Fibroblast of mammary gland (primary cell): ENCODE measurements at places on chromosomes 1 and 21.
A peak's percentile ranks its signal among the peaks of the same experiment; 100 is the strongest.

- no peak for DNase-seq
Observed at GRCh38 chr21:43816611-43817071, 27.3 kb downstream of the RRP1 start.

GRCh38 chr1:61523229-61523628 lies 201.7 kb downstream of the TM2D1 start:
- DNase-seq: peak; percentile 25

DNA sequence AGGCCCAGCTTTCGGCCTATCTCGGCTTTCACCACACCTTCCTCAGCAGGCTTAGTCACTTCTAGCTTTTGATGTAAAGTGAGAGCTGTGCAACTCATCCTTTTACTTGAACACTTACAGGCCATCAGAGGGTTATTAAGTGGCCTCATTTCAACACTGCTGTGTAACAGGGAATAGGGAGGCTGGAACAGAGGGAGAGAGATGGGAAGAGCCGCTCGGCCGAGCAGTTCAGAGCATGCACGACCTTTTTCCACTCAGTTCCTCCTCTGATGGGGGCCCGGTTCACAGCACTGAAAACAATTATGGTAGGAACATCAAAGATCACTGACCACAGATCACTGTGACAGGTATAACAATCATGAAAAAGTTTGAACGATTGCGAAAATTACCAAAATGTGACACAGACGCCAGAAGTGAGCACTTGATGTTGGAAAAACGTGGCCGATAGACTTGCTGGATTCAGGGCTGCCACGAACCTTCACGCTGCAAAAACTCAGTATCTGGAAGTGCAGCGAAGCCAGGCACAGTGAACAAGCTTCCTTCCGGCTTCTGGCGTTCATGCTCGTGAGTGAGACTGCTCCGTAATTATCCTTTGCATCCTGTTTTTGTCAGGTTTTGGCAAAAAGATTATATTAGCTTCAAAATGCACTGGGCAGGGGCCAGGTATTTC lies 28.6 kb downstream of the AGPAT3 start:
- DNase-seq: peak; percentile 59

- DNase-seq: no peak
Observed at GRCh38 chr1:228400692-228401454, 5.8 kb downstream of the TRIM11 start.

GRCh38 chr1:184621260-184621659 lies 133.4 kb downstream of the EDEM3 start:
- peak; percentile 90 for DNase-seq

GRCh38 chr1:54601730-54602129 lies 21.6 kb downstream of the FAM151A start:
- DNase-seq: no peak

- DNase-seq: peak; percentile 48
Observed at GRCh38 chr1:30929135-30929889, 20.8 kb upstream of the SDC3 start.

DNA sequence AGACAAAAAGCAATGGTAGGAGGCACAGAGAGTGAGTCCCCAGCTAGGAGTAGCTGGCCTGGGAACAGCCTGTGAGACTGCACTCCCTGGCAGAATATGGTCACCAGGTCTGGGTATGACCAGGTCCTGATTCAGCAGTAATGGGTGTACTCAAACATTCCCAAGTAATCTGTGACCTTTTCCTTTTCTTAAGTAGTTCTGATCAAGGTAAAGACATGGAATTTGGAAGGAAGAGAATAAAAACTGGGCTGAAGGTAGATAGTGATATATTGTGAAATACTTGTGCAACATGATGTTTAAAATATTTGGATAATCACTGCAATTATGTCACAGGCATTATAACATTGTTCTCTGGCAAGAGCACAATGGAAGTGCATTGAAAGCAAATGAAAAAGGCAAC lies 147.2 kb upstream of the DPYD start:
- DNase-seq: no peak

- DNase-seq: no peak
Observed at GRCh38 chr1:225851805-225852204, 30.4 kb downstream of the TMEM63A start.

DNA sequence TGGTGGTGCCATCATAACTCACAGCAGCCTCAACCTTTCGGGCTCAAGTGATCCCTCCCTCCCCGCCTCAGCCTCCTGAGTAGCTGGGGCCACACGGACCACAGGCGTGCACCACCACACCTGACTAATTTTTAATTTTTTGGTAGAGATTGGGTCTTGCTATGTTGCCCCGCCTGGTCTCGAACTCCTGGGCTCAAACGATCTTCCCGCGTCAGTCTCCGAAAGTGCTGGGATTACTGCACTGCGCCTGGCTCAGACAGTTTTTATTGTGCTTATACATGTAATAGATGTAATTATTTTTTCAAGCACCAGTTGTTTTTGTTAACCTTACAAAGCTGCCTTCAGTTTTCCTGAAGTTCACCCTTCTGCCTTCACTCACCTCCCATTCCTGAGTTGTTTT lies 38.0 kb upstream of the HMGN1 start:
- no peak for DNase-seq

- DNase-seq: no peak
Observed at GRCh38 chr1:209057901-209058300, 525.6 kb upstream of the CAMK1G start.

GRCh38 chr1:29055160-29055559 lies 68.5 kb downstream of the TMEM200B start:
- DNase-seq: peak; percentile 11

- peak; percentile 79 for DNase-seq
Observed at GRCh38 chr1:205147191-205147835, 25.5 kb upstream of the RBBP5 start.

DNA sequence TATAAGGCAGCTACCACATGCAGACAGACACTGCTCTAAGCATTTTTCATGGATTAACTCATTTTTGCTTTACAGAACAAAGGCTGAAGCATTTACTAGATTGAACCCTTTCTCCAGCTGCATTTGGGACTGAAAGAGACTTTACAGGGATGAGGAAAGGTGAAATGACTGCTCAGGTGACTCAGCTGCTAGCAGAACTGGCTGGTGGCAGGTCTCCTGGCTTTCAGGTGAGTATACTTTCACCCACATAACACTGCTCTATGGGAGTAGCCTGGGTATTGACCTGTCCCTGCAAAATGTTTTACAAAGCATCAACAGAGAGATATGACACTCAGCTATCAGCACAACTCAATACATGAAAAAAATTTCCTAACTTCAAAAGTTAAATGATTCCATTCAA lies 2.6 kb upstream of the CCDC185 start:
- no peak for DNase-seq

DNA sequence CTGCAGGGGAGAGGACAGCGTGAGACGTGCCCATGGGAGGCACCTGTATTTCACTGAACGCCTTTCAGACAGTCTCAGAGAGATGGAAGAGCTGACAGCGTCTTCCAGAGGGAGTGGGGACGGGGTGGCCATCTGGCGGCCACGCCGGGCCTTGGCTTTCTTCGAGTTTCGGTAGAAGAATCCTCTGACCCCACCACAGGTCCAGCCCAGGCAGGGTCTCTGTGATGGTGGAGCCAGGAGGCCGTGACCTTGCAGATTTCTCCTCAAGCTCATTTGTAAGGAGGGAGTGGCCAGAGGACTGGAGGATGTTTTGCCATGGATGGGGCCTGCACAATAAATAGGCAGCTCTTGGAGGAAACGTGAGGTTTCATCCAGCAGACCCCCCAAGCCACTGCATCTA lies 47.6 kb upstream of the ADARB1 start:
- DNase-seq: no peak

- no peak for DNase-seq
Observed at GRCh38 chr21:41465176-41465781, 39.2 kb downstream of the MX1 start.

- DNase-seq: no peak
Observed at GRCh38 chr1:99713006-99713405, 53.4 kb downstream of the FRRS1 start.

GRCh38 chr1:20359451-20360330 lies 69.0 kb downstream of the VWA5B1 start:
- DNase-seq: no peak

GRCh38 chr1:121566346-121566745 lies 381.6 kb downstream of the SRGAP2C start:
- no peak for DNase-seq

DNA sequence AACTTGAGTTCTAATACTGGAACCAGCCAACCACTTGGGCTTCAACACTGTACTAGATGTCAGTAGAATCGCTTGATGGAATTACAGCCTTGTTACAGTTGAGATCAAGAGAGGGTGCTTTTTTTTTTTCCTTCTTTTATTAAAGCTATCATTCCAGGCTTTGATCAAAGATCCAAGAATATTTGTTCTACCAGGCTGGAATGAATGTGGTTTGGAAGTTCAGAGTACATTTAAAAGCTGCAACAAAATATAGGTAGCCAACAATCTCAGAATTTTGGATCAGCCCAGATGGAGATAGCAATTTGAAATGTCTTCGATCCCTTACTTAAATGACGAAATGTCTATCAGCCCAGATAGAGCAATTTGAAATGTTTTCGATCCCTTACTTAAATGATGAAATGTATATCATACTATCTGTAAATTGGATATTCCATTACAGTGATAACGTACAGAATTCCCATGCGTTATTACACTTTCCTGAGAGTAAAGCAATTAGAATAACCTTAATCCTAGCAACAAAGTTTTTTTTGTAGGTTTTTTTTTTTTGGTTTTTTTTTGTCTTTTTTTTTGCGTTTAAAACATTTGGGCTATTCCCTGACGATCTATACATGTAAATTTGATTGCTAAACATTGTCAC lies 3.6 kb downstream of the ZNF281 start:
- DNase-seq: no peak

GRCh38 chr1:167492481-167492910 lies 25.8 kb downstream of the CD247 start:
- no peak for DNase-seq

GRCh38 chr1:217026531-217026930 lies 303.3 kb upstream of the ESRRG start:
- no peak for DNase-seq

DNA sequence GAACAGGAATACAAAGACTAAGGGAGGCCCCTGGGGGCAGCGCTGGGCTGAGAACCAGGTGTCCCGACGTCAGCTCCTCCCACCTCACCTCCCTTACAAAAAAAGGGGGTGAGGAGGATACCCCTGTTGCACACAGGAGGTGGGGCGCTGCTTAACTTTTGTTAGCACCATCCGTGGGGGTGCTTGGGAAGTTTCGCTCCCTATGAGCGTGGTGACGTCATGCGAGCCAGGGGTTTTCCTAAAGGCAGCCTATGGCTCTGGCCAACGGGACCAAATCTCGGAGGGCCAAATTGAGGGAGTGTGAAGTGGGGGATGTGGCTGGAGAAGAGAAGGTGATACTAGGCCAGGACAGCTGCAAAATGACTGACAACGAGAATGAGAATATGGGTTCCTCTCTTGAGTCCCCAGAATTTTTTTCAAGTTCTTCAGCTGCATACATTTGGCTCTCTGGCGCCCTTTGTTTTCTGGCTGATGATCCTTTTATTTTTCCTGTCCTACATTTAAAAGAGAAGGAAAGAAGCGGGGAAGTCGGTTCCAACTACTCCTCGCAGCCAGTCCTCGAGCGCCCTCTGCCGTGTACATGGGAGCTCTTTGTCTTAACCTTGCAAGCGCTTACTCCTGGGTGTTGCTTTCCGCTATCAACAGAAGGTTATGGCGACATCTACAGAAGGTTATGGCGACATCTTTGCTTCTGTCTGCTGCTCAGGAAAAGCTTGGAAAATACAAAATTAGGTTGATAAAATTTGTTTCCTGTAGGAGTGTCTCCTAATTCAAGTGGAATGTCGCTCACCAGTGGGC lies 48.0 kb upstream of the ZC3H11B start:
- peak; percentile 82 for DNase-seq

GRCh38 chr21:32917362-32918135 lies 108.2 kb upstream of the OLIG2 start:
- no peak for DNase-seq
